ENCODE measurements at places on chromosomes 4 and X. TPM values are rescaled to one million over a fixed set of nuclear protein-coding genes. Genes with fewer than 3 reads are reported as not detected.

GRCh38 chr4:11814758-11815157, 386.1 kb upstream of the HS3ST1 start:
- no peak for DNase-seq

The BANK1 gene
- not detected for polyA plus RNA-seq

DNA sequence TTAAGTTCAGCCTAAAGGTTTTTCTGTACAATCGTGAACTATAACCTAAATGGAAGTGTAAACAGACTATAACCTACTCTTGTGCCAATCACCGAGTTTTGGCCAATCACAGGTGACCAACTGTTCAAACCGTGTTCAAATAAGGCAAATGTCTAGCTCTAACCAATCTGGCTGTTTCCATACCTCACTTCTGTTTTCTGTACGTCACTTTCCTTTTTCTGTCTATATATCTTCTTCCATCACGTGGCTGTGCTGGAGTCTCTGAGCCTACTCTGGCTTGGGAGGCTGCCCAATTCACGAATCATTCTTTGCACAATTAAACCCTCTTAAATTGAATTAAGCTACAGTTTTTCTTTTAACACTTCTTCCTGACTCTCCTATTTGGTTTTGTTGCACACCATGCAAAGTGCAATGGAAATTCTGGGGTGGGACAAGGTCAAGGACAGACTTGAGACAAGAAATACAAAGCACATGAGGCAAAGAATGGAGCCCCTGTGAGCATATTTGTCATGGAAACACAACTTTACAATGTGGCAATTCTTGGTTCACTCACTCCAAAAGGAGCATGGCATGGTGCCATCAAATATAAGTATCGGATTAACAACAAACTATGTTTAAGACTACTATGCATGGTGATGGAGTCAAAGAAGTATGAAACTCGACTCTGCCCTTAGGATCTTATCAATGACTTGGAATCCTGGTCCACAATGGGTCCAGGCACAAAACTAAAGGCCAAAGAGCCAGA, 115.7 kb upstream of the FAM9B start:
- DNase-seq, result no peak

DNA sequence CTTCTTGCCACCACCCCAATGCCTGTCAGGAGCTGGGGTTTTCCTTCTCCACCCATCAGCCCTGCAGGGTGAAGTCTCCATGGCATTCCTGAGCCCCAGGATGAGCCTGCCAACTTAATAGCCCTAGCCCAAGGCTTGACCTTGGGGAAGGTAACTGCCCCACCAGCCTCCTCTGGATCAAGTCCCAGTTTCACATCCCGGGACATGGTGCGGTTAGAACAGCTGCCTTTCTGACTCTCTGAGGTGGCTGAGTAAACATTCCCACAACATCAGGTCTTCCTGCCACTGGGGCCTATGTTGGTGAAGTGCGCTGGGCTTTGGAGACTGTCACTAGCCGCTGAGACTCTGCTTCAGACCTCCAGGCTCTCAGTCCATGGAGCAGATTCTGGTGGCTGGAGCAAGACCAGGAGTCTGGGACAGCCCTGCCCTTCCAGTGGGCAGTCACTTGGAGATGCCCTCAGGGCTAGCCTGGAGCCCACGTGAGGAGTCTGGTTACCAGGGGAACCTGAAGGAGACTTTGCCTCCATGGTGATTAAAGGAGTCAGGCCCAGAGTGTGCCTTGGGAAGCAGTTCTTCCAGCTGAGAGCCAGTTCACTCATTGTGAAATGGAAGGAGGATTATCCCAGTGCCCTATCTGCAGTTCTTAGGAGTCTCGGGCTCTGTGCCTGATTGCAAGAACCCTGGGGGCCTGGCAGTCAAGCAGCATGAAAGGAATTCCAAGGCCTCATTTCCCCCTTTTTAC, 56.8 kb downstream of the SMIM20 start:
- no peak for DNase-seq

GRCh38 chr4:102345795-102346100, 466 bp upstream of the SLC39A8 start:
- DNase-seq, result no peak

The BTK gene
- polyA plus RNA-seq, result 3.6 TPM

DNA sequence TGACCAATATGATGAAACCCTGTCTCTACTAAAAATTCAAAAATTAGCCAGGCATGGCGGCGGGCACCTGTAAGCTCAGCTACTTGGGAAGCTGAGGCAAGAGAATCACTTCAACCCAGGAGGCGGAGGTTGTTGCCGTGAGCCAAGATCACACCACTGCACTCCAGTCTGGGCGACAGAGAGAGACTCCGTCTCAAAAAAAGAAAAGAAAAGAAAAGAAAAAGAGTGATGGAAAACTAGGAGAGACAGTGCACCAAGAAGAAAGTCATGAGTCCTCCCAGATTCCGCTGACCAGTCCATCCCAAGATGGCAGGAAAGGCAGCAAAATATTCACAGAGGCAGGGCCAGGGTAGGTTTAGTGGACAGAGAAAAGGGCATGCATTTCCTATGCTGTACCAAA, 226.9 kb downstream of the ASMT start:
- DNase-seq, result no peak

- no peak for DNase-seq
Observed at GRCh38 chr4:104490096-104490769, 4.5 kb downstream of the CXXC4 start.

The SPIN2A gene
- polyA plus RNA-seq, result 4.3 TPM

- peak; percentile 6 for DNase-seq
Observed at GRCh38 chrX:70087857-70088630, 25.8 kb downstream of the OTUD6A start.

- DNase-seq, result no peak
Observed at GRCh38 chr4:23458054-23458453, 431.8 kb downstream of the PPARGC1A start.

DNA sequence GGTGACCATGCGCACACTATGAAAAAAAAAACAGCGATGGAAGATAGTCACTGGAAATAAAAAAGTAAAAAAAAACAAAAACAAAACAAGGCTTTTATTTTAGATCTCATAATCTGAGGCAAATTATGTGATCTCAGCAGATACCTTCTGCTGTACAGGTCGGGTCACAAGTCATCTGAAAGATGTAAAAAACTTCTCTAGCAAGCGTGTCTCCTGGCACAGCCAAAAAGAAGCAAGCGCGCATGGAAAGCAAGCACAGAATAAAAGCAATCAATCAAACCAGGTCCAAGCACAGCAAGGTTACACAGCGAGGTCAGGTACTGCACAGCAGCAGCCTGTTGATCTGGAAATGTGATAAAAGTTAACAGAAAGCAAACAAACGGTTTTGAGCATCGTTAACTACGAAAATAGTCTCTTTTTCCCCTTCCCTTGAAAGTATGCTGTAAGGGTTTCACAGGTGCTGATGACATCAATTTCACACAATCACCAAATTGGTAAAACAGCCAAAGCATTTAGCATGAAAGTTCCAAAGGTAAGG, 79.3 kb upstream of the MTNR1A start:
- no peak for DNase-seq

All from muscle of arm (tissue), 14 donors.